ENCODE measurements at places on chromosomes 4 and X.

DNA sequence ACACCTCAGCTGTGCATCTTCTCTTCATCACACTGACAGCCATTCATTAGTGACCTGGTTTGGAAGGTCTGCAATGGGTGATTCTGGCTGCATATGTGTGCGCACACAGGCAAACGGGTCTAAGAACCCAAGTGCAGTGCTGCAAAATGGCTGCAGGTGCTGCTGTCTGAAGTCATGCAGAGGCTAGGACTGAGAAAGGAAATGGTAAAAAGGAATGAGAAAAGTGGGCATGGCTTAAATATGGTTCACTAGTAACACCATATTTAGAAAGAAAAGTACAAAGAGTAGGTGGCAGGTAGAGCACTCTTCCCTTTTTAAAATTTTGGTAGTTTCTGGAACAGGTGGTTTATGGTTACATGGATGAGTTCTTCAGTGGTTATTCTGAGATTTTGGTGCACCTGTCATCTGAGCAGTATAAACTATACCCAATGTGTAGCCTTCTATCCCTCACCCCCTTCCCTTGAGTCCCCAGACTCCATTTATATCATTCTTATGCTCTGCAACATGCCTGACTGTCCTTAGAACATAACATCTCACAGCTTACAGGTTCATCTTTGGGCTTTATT, 78.4 kb downstream of the CCNG2 start:
- no peak for DNase-seq

DNA sequence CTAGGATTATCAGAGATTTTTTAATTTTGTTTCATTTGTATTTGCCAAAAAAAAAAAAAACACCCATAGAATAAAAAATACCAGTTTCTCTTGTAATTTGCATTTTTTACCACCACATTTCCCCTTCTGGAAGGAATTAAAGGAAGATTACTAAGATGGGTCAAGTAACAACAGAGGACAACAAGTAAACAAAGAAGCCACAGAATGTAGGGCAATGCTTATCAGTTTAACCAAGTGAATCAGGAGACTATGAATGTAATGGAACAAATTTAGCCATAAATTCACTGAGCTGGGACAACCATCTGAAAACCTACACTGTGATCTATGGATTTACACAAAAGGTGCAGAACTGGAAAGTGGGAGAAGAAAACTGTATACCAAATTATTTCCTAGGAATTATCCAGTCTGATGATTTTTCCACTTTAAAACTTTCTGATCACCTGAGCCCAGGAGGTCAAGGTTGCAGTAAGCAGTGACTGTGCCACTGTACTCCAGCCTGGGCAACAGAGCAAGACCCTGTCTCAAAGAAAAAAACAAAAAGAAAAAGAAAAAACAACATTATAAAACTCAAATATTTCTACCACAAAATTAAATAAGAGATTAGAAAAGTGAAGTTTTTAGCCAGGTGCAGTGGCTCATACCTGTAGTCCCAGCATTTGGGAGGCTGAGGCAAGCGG, 32.4 kb downstream of the LRBA start:
- no peak for DNase-seq

- DNase-seq, result no peak
Observed at GRCh38 chrX:11474576-11474975, 181.4 kb downstream of the AMELX start.

GRCh38 chrX:134646691-134647090, 11.6 kb downstream of the PLAC1 start:
- no peak for DNase-seq

DNA sequence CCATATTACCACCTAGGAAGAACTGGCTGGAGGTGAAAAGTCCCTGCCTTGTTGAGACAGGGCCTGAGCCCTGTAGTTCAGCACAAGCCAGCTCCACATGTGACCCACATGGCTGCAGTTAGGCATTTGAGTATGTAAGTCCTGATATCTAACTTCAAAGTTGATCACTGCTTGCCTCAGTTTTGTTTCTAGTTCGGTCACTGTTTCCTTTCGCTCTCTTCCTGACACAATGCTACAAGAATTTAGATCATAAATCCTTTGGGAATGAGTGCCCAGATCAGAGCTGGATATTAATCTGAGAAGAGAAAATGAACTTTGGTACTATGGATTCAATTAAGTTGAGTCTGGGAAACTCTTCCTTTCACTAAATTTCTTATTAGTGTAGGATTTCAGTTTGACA, 48.4 kb downstream of the AKAP4 start:
- DNase-seq, result no peak

DNA sequence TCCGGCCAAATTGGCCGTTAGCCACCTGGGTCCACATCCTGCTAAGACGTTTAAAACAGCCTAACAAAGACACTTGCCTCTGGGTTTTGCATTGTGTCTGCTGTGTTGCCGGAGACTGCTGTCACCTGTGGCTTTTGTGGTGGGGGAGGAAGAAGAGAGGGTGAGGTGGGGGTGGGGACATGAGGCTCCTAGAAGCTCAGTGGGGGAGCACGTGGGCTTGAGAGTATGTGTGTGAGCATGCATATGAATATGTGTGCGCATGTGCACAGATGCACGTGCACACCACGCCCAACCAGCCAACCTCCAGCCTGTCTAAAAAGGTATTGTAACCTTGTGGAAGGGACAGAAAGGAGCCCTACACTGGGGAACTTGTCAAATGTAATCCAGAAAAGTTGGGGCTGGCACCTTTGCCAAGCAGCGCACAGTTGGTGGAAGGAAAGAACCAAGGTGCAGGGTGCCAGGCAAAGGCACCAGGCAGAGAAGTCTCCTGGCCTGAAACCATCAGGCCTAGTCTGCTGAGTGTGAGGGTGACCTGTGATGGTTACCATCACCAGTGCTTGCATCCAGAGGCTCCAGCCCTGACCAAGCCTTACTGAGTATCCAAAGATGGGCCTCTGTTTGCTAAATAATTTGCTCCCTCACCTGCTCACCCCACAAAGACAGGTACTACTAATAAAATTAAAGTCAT, 10.1 kb upstream of the SASH3 start:
- DNase-seq, result peak; percentile 71

- no peak for DNase-seq
Observed at GRCh38 chr4:55933611-55934010, 15.1 kb upstream of the CEP135 start.

- DNase-seq, result no peak
Observed at GRCh38 chrX:10945498-10945897, 165.6 kb upstream of the HCCS start.

DNA sequence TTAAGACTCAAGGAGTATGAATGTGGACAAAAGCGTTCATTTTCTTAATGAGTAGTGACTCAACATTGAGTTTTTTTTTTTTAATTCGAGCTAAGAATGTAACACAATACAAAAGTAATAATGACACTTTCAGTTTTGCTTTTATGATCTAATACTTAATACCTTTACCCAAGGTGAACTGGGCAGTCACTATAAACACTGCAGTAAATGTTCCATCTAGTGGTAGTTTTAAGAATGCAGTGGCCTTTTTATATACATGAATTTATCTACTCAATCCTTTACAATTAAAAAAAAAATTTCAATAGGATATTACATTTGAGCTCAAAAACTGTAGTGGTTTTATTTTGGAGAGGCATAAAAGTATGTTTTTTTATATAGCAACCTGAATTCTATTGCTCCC, 33.9 kb downstream of the PDK3 start:
- DNase-seq, result no peak

- DNase-seq, result no peak
Observed at GRCh38 chr4:101696276-101697010, 94.1 kb upstream of the BANK1 start.

GRCh38 chr4:80425124-80426100, 89.9 kb downstream of the CFAP299 start:
- DNase-seq, result no peak

DNA sequence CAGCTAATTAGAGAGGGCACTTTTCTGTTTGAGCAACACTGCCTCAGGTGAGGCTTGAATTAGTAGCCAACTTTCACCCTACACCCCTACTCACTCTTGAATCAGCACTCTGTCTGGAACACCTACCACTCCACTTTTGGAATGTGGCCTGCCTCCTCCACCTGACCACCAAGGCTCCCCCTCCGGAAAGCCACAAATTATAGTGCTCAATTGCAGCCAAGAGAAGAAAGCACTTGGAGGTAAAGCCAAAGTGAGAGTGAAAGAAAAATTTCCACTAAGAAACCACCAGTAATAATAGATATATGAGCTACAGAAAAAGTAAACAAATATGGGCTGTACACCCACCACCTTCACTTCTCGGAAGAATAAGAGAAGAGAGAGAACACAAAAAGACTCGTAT, 41.1 kb downstream of the PPP3CA start:
- no peak for DNase-seq

- DNase-seq, result no peak
Observed at GRCh38 chr4:87044511-87045233, 109.9 kb downstream of the AFF1 start.

- no peak for DNase-seq
Observed at GRCh38 chr4:84689197-84689596, 106.3 kb downstream of the CDS1 start.

- DNase-seq, result no peak
Observed at GRCh38 chrX:21398426-21398825, 24.2 kb downstream of the CNKSR2 start.

GRCh38 chrX:39336671-39337311, 535.5 kb downstream of the MID1IP1 start:
- no peak for DNase-seq

- no peak for DNase-seq
Observed at GRCh38 chr4:40403081-40403480, 67.9 kb downstream of the CHRNA9 start.

DNA sequence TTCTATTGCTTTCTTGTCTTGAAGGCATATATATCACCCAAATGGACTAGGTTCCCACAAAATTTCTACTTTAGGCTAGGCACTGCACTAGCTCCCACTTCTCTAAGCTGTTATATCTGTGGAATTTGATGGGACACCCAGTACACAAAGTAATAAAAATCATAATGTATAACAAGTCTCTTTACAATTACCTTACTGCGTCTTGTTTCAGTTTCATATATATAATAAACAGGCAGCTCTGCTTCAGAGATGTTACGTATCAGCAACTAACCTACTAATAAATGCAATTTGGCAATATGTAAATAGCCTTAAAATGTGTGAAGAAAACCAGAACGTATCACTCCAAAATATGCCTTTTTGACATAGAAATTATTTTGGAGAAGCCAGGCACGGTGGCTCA, 42.0 kb upstream of the UGDH start:
- no peak for DNase-seq

DNA sequence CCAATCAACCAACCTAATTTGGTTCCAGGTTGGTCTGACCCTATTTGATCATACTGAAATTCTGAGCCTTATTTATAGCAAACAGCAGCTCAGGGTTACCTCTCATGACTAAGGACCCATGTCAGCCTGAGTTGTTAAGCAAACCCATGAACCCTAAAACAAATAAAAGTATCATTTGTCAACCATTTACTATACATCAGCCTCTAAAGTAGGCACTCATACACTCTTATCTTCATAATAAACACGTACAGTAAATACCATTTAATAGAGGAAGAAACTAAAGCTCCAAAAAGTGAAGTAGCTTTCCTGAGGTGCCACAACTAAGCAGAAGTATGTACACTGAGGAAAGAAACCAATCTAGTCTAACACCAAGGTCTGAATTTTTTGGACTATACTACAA, 25.2 kb downstream of the MANBA start:
- no peak for DNase-seq

DNA sequence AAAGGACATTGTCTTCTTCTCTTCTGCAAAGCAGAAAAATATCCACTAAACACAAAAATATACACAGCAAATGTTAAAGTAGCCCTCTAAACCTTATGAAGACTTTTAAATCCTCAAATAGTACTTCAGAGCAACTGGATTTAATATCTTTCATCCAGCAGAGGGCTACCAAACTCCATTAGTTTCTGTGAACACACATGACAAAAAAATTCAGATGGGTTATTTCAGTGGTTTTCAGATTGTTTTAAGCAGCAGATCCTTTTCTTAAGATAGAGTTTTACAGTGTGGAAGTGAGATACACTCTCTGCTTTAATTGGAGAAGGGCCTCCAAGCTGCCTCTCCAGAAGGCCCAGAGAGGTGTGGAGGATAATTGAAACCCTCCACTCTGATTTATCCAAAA, 56.7 kb downstream of the ANK2 start:
- no peak for DNase-seq

- DNase-seq, result no peak
Observed at GRCh38 chr4:14607001-14607400, 395.3 kb upstream of the CPEB2 start.

DNA sequence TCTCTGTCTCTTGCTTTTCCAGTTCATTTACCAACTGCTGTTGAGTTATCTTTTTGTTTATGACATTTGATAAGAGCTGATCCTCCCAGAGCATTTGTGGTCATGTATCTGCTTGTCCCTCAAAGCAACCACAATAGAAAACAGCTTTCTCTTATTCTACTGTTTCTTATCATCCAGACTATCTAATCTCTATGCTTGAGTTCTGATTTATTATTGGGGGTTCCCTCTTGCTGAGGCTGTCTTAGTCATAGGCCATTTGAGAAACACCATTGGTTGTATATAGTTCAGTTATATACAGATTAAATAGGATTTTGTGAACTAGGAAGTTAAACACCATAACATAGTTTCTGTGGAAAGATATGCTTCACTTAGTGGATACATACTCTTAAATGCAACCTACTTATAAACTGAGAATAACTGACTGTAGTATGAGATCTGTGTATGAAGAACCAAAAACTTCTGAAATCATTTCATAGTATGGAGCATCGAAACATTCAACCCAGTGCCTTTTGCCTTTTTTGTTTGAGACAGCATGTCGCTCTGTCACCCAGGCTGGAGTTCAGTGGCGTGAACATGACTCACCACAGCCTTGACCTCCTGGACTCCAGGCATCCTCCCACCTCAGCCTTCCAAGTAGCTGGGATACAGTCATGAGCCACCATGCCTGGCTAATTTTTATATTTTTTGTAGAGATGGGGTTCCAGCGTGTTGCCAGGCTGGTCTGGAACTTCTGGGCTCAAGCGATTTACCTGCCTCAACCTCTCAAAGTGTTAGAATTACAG, 75.8 kb downstream of the STIM2 start:
- no peak for DNase-seq

GRCh38 chr4:176849076-176849475, 56.4 kb upstream of the VEGFC start:
- DNase-seq, result no peak

- DNase-seq, result no peak
Observed at GRCh38 chr4:99832758-99833157, 16.1 kb downstream of the DAPP1 start.

DNA sequence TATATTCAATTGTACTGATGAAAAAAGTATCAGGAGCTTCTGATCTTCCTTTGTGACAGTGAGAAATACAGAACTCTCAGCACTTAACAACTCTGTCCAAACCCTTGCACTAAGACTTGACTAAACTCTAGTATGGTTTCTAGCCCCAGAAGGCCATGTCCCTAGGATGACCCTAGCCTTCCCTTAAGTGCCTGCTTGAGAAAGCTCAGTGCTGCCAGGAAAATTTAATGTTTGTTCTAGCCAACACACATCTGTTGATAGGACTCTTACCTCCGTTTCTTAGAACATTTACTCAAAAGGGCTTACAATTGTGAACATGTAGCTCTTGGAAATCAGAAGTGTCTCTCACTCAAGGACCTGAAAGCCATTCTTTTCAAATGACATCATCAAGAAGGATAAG, 1055.2 kb upstream of the FTHL17 start:
- no peak for DNase-seq

- no peak for DNase-seq
Observed at GRCh38 chrX:139920316-139920715, 12.5 kb downstream of the ATP11C start.

- DNase-seq, result no peak
Observed at GRCh38 chrX:47573341-47574075, 8.7 kb upstream of the TIMP1 start.

GRCh38 chrX:132673331-132673730, 184.5 kb upstream of the MBNL3 start:
- no peak for DNase-seq

All from stimulated activated CD4-positive, alpha-beta T cell treated with anti-CD3 and anti-CD28 coated beads, Interleukin-2, amount 100 ng/mL, for 4 hours (primary cell).